ENCODE measurements at places on chromosomes 7 and 10.

- no peak for DNase-seq
Measured at GRCh38 chr10:132774181-132774901, 11.6 kb downstream of the NKX6-2 start.

DNA sequence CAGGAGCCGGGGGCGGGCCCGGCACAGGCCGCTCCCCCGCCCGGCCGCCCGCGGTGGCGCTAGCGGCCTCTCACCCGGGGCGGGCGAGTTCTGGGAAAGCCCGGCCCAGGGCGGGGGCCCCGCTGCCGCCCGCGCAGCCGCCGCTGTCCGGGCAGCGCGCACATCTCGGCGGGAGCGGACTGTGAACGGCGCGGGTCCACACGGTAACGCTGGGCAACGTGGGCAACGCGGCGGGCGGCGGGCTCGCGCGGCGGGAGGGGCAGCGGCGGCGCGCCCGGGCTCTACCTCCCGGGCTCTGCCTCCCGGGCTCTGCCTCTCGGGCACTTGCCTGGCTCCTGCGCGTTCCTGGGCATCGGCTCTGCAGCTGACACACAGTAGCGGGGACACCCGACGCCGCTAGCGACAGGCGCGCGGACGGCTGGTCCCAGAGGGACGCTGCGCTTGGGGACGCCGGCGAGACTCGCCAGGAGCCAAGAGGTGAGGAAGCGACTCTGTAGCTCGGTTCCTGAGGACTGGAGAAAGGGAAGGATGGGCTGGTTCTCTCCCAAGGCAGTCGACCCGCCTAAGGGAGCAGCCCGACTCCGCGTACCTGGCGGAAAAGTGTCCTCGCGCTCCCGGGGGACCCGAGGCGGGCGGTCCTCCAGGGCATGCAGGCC is at the start of gene PLCE1:
Gene PLCE1 (plus strand): TSS at position 150 of the 656 bp plus-strand sequence. CDS start 37,116 bp downstream, outside the sequence.
- DNase-seq = no peak

GRCh38 chr10:46031648-46032532 is 1.5 kb upstream of the NCOA4 start:
- no peak for DNase-seq

DNA sequence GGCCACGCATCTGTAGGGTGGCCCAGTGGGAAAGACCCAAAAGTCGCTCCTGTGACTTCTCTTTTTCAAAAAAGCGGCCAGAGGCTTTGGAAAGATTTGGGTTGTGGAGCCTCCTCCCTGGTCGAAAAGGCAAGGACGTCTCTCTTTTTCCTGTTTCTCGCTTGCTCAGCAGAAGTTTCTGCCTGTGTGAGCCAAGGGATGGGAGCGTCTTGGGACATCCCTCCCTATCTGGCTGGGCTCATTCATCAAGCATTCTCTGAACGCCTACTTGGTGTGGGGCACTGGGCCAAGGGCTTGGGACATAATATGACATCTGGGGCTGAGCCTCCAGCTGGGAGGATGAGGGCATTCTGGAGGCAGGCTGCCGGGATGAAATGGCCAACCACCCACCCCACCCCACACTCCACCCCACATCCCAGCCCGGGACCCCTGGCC is 120.9 kb downstream of the C10orf105 start:
- DNase-seq = peak; percentile 96

DNA sequence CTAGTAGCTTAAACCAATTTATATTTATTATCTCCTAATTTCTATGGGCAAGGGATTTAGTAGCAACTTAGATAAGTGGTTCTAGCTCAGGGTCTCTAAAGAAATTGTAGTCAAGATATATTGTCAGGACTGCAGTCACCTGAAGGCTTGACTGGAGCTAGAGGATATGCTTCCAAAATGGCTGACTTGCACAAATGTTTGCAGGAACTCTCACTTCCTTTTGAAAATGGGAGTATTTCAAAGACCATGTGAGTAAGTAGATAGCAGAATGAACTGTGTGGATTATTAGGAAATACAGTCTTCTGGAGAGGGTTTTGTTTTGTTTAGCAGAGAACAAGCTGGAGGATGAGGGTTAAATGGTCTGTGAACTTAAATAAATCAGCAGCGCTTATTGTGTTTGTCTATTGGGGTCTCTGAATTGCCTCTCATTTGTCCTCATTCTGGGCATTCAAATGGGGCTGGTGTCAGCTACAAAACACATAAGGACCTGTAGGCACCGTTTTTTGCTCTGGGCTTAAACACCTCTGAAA is 524.6 kb downstream of the LRMDA start:
- DNase-seq = peak; percentile 73

GRCh38 chr10:123583639-123584418 is 82.3 kb upstream of the GPR26 start:
- peak; percentile 56 for DNase-seq

DNA sequence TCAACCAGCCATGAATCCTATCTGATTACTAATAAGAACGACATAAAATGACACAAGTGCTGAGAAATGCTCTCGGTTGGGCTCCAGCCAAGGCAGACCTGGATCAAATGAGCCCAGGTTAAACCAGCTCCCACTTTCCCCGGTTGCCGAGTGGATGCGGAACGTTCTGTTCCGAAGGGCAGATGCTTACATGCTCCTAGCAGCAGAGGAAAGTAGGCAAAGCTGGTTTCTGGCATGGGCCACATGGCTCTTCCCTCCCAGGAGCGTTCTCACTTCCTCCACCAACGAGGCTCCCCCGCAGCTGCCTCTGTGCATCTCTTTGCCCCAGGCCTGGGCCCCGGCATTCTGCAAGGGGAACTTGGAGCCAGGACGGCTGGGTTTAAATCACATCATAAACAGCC is 61.8 kb upstream of the SDK1 start:
- DNase-seq = no peak

GRCh38 chr10:123560301-123561140 is 105.6 kb upstream of the GPR26 start:
- no peak for DNase-seq

GRCh38 chr7:122588621-122589020 is 110.3 kb downstream of the RNF133 start:
- DNase-seq = no peak

- peak; percentile 65 for DNase-seq
Measured at GRCh38 chr7:131071786-131072504, 255.7 kb upstream of the MKLN1 start.

DNA sequence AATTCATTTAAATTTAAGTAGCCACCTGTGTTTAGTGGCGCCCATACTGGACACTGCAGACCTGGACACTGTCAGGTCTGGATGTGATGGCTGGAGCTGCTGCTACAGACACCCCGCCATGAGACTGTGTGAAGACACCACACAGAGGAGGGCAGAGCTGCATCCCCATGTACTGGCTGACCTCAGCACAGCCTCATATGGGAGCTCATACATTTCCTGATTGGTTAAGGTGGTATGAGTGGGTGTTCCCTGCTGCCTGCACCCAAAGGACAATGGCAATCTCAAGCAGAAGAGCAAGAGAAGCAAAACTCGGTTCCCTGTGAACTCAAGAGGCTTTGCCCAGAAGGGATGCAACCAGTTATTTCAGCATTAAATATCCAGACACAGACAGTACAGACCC is 60.0 kb downstream of the DLG5 start:
- no peak for DNase-seq

DNA sequence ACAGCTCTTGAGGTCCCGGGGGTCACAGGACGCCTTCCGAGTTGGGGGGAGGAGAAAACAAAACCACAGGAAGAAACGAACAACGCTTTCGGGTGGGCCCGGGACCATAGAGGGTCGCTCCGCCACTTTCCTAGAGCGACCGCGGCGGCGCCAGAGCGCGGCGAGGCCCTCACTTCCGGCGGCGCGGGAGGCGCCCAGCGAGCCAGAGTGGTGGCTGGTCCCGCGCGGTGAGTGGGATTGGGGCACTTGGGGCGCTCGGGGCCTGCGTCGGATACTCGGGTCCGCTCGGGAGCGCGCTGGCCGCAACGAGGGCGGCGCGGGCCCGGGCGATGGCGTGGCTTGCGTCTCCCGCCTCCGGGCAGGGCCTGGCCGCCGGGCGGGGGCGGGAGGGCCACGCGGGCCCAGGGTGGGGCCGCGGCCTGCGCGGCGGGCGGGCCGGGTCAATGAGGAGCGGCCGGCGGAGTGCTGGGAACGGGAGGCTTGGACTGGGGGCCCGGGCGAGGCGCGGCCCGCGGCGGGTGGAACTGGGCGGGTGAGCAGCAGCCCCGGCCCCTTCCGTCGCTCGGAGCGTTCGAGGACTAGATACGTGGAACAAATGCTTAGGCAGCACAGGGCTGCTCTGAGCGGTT is at the start of gene ZNF22:
Gene ZNF22 (plus strand): TSS at position 172 of the 629 bp plus-strand sequence. CDS start 2,446 bp downstream, outside the sequence.
- DNase-seq = peak; percentile 50

GRCh38 chr10:80429521-80429973 is 21.2 kb downstream of the PRXL2A start:
- peak; percentile 88 for DNase-seq

- no peak for DNase-seq
Measured at GRCh38 chr7:150466477-150466876, 16.0 kb downstream of the GIMAP8 start.

DNA sequence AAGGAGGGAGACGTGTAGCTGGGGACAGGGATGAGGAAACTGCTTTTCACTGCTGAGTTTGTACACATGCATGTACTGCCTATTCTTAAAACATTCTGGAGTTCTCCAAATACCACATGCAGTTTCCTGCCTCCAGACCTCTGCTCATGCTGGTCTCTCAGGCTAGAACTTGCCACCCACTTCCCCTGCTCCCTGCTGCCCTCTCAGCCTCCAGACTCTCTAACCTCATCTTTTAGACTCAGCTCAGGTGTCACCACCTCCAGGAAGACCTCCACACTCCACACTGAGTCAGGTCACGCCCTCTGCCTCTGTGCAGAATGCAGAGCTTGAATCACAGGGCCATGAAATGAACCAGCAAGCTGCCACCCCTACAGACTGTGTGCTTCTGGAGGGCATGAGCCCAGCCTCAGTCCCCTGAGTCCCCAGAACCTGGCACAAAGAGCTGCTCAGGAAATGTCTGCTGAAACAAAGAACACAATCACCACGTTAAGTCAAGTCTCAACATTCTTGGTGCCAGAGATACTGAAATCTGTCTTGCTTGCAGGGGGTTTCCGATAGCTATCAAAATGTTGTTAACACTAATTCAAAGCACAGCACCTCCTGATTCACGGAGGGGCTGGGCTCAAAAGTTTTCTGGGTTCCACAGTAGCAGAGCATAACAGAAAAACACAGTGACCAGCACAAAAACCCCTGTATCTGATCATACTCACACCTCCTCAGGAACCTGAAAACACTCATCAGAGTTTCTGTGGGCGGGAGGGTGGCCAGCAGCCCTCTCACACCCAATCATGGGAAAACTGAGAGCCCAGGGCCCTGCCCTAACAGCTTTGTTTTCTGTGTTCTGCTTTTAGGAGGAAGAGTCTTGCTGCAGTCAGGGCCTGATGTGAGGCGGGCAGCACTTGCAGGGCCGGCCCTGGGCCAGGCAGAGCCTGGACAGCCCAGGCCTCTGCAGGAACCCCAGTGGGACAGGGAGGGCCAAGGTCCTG is 21.1 kb downstream of the FAM53B start:
- DNase-seq = peak; percentile 79

DNA sequence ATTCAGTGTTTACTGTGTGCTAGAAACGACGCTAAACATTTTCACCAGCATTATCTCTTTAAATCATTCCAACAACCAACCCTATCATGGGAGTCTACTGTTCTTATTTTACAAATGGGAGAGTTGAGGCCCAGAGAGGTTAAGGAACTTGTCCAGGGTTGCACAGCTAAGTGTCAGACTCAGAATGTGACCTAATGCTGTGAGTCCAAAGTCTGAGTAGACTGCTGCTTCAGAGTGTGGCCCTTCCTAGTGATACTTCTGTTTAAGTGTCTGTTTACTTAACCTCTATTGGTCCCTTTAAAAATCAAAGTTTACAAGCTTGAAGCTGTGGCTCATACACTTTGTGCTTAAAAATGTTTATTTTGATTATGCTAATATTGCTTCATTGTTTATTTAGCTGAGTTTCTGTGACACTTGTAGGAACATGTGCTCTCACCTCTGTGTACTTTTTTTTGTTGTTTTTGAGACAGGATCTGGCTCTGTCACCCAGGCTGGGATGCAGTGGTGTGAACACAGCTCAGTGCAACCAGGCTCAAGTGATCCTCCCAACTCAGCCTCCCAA is 84.4 kb upstream of the SYPL1 start:
- DNase-seq = no peak

- DNase-seq = no peak
Measured at GRCh38 chr7:88102675-88103074, 117.2 kb downstream of the SRI start.

DNA sequence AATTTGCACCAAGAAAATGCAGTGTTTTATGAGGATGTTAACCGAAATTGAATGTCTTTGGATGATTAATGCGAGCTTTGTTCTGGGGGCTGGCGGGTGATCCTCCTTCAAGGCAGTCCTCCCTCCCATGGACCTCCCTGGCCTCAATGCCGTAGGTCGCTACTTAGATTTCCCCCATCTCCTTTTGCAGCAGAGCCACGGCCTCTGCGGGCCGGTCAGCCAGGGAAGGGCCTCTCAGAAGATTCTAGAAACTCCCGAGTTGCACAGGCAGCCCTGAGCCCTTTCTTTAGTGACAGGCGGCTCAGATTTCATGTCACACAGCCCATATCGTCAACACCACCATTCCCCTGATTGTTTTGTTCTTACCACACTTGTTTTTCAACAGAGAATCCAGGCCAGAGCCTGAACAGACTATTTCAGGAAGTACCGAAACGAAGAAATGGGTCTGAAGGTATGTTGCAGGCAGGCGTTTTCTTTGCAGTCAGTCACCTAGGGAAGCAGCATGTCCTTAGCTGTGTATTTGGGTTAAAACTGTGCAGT is 88.2 kb upstream of the SH2B2 start:
- no peak for DNase-seq

- peak; percentile 97 for DNase-seq
Measured at GRCh38 chr7:213324-213993, 21.1 kb downstream of the FAM20C start.

- no peak for DNase-seq
Measured at GRCh38 chr7:45384499-45384898, 189.7 kb upstream of the ADCY1 start.

GRCh38 chr7:118477036-118477435 is 252.5 kb downstream of the ANKRD7 start:
- DNase-seq = no peak

DNA sequence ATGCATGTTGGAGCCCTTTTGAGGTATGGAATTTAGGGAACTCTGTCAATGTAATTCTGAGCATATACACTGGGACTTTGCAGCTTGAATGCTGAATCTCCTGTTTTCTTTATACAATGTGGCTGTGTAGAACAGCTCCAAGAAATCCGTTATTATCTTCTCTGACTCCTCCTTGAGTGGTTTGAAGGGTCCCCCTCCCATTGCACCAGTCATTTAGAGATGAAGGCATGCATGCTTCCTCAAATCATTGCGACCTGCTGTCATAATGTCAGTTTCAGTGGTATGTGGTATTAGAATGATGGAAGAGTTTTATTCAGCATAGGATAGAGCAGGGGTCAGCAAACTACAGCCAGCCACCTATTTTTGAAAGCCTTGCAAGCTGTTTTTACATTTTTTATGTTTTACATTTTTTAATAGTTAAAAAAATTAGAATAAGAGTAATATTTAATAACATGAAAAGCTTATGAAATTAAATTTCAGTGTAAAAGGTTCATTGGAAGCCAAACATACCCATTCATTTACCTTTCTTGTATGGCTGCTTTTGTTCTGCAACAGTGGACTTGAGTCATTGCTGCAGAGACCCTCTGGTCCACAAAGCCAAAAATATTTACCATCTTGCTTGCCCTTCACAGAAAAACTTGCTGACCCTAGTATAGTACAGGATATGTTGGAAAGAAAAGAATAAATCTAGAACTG is 8.1 kb downstream of the STK17A start:
- peak; percentile 39 for DNase-seq
